ENCODE measurements at places on chromosomes 7 and 10.
A peak's percentile ranks its signal among the peaks of the same experiment; 100 is the strongest.

GRCh38 chr7:44852590-44852989 lies 4.7 kb upstream of the H2AZ2 start:
- no peak for DNase-seq

GRCh38 chr7:44217223-44217714 lies 16.5 kb downstream of the YKT6 start:
- no peak for DNase-seq

GRCh38 chr7:87404674-87405073 lies 59.2 kb downstream of the CROT start:
- no peak for DNase-seq

DNA sequence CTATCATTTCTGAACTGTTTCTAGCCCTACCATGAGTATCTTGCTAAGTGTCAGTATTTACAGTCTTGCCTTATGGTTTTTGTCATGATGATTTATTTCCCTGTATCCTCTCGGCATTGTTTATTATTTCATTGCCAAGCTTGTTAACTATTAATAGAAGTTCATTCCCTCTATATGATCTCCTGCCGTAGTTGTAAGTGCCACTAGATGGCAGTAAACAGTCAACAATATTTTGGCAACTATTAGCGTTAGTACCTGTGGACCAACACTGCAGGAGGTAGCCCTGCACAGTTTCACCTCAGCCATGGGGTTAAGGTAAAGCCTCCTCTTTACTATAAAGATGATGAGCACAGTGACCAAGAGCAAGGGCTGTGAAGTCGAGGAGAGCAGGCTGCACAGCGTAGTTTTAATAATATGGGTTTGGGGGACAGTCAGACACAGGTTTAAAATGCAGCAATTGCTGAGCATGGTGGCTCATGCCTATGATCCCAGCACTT lies 26.1 kb upstream of the CCNJ start:
- peak; percentile 31 for DNase-seq

GRCh38 chr10:32199714-32200394 lies 143.6 kb upstream of the KIF5B start:
- no peak for DNase-seq

DNA sequence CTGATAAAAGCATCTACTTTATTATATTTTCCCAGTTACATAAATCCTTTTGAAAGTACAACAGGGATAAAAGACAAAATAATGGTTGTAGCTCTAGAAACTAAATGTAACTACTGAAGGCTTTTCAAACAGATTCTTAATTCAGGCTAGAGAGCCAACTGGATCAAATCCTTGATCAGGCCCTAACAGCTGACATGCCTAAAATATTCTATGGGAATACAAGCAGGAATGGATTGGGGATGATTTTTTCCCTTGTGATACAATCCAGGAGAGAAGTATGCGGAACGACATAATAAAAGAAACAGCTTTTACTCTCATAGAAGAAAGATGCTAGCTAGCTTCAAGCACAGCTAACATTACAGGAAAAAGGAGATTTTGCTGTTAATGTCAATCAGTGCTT lies 49.0 kb downstream of the NT5C2 start:
- DNase-seq = no peak

DNA sequence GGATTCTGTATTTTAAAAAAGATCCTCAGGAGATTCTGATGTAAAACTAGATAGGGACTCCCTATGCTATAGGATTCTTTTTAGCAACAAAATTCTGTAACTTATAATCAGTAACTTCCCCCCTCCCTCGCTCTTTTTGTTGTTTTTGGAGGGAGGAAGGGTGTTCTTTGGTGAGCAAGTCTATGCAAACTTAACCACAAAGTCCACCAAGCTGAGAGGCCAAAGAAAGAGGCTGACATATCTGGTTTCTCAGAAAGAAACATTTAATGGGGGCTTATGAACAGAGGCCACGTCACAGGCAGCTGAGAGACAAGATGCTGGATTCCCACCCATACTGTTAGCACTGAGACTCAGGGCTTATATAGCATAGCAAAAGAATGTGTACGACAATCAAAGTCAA lies 14.3 kb upstream of the ABCB5 start:
- DNase-seq = no peak

- no peak for DNase-seq
Measured at GRCh38 chr10:129655007-129655678, 188.1 kb downstream of the MGMT start.

GRCh38 chr7:945556-946255 lies 8.8 kb downstream of the ADAP1 start:
- DNase-seq = no peak

DNA sequence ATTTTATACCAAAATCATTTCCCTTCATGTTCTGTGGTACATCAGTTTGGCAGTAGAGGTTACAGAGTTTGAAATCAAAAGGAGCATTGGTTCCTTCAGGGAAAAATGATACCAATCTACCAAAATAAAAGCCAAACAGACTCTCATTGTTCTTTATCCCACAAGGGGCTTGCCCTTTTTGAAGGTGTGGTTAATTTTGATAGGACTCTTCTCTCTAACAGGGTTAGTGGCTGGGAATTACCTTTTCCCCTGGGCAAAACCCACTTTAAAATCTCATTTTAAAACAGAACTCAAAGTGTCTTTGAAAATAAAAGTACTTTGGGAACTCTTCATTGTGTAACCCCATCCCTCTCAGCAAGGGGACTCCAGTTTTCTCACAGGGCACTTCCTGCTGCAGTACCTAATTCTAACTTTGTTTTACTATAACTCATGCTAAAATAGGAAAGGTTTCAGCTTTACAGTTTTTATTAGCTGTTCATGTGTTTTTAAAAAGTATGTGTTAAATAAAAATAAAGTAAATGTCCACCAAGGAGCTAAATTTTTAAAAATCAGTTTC lies 30.6 kb downstream of the SMNDC1 start:
- DNase-seq = no peak

GRCh38 chr7:2109936-2110609 lies 122.7 kb downstream of the MAD1L1 start:
- peak; percentile 58 for DNase-seq
